Astrocyte (in vitro differentiated cells and primary cell): ENCODE measurements at places on chromosomes 16 and 17. TPM values are rescaled to one million over a fixed set of nuclear protein-coding genes. Genes with fewer than 3 reads are reported as not detected.

DNA sequence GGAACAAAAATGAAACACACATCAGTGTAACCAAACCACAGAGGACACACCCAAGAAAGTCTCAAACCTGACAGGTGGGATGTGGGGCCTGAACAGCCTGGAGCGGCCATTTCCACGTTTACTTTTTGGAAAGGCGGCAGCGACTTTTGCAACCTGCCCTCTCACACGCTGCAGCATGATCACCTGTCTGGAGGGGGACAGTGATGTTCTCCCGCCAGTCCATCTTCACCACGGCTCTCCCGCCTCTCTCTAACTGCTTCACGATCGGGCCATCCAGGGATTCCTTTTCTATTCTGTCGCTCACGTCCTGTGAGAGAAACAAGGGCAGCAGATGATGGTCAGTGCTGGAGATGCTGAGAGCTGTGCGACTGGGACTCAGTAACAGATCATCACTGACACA is 24.7 kb upstream of the ICAM2 start:
- H3K4me1 ChIP-seq = no peaks in the 10 kb centered on the region
- H3K36me3 ChIP-seq = no peaks in the 10 kb centered on the region
- no peak for DNase-seq
- no peak overlapping the region for H3K4me3 ChIP-seq
- no peaks in the 10 kb centered on the region for H3K27me3 ChIP-seq

DNA sequence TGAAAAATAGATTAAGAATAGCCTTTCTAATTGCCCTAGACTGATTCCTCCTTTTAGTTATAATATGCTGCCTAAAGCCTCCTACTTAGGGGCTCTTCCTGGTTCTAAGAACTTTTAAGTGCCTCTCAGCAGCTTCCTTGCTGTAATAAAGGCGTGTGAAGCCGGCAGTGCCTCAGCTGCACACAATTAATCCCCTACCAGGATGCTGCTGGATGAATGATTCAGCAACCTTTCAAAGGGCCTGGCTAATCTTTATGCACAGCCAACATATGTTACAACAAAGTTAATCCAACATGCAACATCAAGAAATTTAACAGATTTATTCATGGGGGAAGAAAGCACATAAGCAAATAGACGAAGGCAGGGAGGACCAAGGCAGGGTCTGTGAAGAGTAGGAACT is 145.2 kb downstream of the PMP22 start:
- H3K27me3 ChIP-seq = no peaks in the 10 kb centered on the region
- no peak for DNase-seq
- H3K4me3 ChIP-seq = no peak overlapping the region
- H3K36me3 ChIP-seq = no peaks in the 10 kb centered on the region
- H3K4me1 ChIP-seq = peaks cover 18% of the 10 kb centered on the region

MAF gene
- total RNA-seq = 19.3 and 21.8 TPM in 2 replicates

GCGR gene
- total RNA-seq = not detected in 2 replicates

CACNA1H gene
- 21.7 and 30.5 TPM in 2 replicates for total RNA-seq

ASPHD1 gene
- total RNA-seq = 43.3 and 44.8 TPM in 2 replicates

KRTAP1-1 gene
- total RNA-seq = not detected in 2 replicates
